Ovary (tissue), 10 donors: ENCODE measurements at places on chromosomes 6 and 20. TPM values are rescaled to one million over a fixed set of nuclear protein-coding genes. Genes with fewer than 3 reads are reported as not detected.

Gene LHFPL5
- total RNA-seq: not detected

Gene EYS
- under 0.01 TPM for total RNA-seq

Gene BPIFB1
- not detected for total RNA-seq

DNA sequence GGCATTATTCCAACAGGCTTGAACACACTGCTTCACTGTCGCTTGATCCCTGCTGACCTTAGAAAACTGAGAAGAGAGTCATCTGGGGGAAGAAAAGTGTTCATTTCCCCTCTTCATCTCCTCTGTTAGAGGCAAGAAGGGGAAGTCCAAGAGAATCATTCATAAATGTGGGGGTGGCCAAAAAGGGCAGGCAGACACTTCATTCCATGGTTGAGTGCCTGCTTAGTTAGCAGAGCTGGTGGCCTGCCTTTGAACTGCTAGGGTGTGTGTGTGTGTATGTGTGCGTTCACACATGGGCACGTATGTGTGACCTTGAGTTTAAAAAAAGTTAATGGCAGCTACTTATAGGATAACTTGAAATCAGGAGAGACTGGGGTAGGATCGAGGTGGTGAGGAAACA lies 39.4 kb upstream of the RFPL4B start:
- H3K4me1 ChIP-seq: peaks cover 4% of the 10 kb centered on the region
- H3K4me3 ChIP-seq: no peak overlapping the region
- no peak overlapping the region for H3K27ac ChIP-seq
- DNase-seq: no peak
- H3K36me3 ChIP-seq: no peaks in the 10 kb centered on the region

Gene FAM217B
- 14.3 TPM for total RNA-seq

Gene ACTL10
- 1.0 TPM for total RNA-seq

- H3K4me3 ChIP-seq: no peak overlapping the region
- DNase-seq: no peak
- no peaks in the 10 kb centered on the region for H3K27me3 ChIP-seq
- H3K36me3 ChIP-seq: no peaks in the 10 kb centered on the region
Observed at GRCh38 chr6:3039384-3039783, 28.9 kb upstream of the RIPK1 start.

DNA sequence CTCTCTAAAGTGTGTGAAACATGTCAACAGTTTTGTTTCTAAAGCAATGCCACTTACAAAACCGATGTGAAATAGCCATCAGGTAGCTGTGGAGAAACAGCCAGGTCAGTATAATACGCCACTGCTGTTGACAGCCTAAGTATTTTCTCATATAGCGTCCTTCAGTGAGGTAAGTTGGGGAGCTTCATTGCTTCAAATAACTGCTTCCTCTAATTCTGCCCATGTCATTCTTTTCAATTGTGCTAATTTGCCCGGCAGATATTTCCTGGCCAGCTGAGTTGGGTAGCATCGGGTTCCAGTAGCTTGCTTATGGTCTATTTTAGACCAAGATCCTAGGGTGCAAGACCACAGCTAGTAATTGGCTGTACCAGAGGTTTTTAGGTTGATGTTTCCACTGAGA lies 2.1 kb upstream of the ARMC2 start:
- H3K4me1 ChIP-seq: peaks cover 2% of the 10 kb centered on the region
- H3K27ac ChIP-seq: no peak overlapping the region
- no peaks in the 10 kb centered on the region for H3K36me3 ChIP-seq
- H3K4me3 ChIP-seq: no peak overlapping the region

DNA sequence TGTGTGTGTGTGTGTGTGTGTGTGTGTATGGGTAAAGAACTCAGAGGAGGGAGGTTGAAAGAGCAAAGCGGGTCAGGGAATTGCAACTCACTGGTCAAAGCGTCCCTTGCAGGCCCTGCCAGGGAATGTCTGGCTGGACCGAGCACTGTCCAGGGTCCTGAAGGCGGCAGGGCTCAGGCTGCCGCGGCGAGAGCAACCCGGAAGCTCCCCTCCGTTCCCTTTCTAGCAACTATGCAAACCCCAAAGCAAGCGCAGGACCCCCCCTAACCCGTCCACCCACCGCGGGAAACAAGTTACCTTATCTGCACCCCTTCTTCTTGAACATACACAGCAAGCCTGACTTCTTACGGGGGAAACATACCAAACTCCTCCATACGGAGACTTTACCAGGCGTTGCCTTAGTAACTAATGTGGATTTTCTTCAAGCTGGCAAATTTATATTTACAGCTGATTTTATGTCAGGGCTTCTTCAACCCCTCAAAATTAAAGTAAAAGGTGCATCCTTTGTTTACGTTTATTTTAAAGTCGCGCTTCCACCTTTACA lies 538 bp upstream of the GRM1 start:
- no peak overlapping the region for H3K4me3 ChIP-seq
- H3K4me1 ChIP-seq: no peaks in the 10 kb centered on the region
- H3K27me3 ChIP-seq: no peaks in the 10 kb centered on the region
- DNase-seq: peak; percentile 25
- H3K36me3 ChIP-seq: no peaks in the 10 kb centered on the region
- no peak overlapping the region for H3K27ac ChIP-seq
